ENCODE measurements at places on chromosomes 5 and 9.

DNA sequence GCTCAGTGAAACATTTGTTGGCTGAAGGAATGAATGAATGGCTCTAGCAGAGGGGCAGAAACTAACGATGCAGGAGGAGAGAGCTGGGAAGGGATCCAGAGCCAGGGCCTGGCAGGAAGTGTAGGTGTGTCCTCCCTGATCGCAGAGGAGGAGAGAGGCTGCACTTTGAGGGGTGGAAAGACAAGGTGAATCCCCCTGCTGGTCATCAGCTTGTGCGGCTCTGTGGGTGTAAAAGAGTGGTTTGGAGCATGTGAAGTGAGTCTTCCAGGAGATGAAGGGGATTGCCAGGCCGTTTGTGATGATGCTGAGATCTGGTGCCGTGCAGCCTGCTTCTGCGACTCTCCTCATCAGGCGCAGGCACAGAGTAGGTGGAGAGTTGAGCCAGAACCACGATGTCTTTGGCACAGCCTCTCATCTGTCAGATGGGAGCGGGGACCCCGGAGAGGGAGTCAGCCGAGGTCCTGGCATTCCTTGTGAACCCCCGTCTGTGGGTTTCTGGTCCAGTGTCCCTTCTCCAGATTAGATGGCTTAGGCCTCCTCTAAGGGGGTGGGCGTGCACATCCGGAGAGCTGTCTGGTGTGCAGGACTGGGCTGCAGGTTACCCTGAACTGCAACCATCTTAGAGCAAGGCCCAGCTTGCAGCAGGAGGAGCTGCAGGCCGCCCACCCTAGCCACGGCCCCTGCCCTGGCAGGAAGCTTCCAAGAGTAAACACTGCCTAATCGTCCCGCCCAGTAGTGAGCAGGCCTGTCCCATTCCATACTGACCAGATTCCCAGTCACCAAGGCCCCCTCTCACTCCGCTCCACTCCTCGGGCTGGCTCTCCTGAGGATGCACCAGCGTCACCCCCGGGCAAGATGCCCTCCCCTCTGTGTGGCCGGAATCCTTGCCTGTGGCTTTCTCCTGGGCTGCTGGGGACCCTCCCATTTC, at the start of gene ADAMTS13:
Gene ADAMTS13 (plus strand): TSS at position 753 of the 928 bp plus-strand sequence. CDS start 77 bp downstream, at position 830.
- no peak for DNase-seq

- DNase-seq: no peak
Measured at GRCh38 chr5:54257366-54258118, 52.8 kb downstream of the ARL15 start.

DNA sequence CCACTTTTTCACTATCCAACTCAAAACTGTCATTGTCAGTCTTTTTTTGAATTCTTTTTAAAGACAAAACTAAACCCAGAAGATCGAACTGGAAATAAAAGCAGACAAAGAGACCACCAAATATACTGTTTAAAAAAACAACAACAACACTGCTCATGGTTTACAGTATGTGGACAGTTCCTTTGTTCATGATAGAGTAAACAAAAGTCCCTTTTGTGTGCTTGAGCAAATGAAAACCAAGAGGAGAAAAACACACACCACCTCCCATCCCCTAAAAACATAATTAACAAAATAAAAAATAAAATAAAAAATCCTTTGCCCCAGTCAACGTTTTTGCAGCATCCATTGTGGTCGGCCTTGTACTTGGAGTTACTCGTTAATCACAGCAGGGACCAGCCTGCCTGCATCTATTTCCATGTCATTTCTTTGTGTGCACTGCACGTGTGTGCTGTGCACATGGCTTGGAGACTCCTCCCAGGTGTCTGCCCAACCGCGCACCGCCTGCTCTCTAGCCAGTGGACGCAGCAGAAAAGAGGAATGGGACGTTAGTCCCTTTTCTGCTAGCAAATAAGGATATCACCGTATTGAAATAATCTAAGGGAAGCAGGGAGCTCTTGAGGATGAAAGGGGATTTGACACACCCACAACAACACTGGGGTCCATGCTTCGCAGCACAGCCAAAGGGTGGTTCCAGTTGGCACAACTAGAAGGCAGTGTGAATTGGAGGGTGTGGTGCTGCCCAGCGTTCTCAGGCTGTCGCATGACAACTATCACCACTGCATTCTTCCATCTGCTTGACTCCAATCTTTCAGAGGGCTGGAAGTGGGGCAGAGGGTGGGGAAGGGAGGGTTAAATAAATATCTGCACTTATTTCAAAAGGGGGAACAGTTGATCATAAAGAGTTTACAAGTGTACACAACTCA, 130.0 kb downstream of the SEMA6A start:
- DNase-seq: no peak

GRCh38 chr5:173907686-173908371, 19.7 kb downstream of the CPEB4 start:
- DNase-seq: no peak

- no peak for DNase-seq
Measured at GRCh38 chr9:36218411-36218901, 27.7 kb downstream of the CLTA start.
